Left renal cortex interstitium (tissue), 4 donors: ENCODE measurements at places on chromosomes 7 and 10. TPM values are rescaled to one million over a fixed set of nuclear protein-coding genes. Genes with fewer than 3 reads are reported as not detected.

DNA sequence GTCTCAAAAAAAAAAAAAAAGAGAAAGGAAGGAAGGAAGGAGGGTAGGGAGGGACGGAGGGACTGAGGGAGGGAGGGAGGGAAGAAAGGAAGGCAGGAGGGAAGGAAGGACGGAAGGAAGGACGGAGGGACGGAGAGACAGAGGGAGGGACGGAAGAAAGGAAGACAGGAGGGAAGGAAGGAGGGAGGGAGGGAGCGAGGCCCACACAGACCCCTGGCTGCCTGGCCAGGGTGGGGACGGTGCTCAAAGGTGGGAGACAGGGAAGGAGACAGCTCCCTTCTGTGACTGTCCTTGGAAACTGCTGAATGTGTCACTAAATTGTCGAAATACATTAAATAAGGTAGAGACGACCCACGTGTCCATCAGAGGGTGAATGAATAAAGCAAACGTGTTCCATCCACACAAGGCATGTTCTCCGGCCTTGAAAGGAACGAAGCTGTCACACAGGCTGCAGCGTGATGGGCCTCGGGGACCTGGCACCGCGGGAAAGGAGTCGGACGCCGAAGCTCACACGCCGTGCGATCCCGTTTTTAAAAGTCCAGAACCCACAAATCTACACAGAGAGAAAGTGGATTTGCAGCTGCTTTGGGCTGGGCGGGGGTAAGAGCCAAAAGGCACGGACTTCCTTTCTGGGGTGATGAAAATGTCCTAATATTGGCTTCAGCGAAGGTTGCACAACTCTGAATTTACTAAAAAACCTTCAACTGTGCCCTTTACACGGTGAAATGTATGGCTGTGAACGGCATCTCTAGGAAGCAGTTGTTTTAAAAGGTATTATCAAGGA lies 23.3 kb downstream of the ADAP1 start:
- no peak for DNase-seq

- DNase-seq, result no peak
Observed at GRCh38 chr7:2521341-2521745, 1.8 kb downstream of the LFNG start.

The HGF gene
- 1.9 TPM for polyA plus RNA-seq

The ITPRID1 gene
- polyA plus RNA-seq, result 0.04 TPM

The PAX4 gene
- polyA plus RNA-seq, result not detected

- DNase-seq, result no peak
Observed at GRCh38 chr10:7956508-7956907, 98.0 kb upstream of the GATA3 start.

The OLAH gene
- polyA plus RNA-seq, result 0.55 TPM

The COL1A2 gene
- polyA plus RNA-seq, result 817 TPM

The SAMD8 gene
- polyA plus RNA-seq, result 13.5 TPM

GRCh38 chr7:2309889-2310331 lies 4.3 kb downstream of the SNX8 start:
- DNase-seq, result no peak

The PRF1 gene
- 0.75 TPM for polyA plus RNA-seq

DNA sequence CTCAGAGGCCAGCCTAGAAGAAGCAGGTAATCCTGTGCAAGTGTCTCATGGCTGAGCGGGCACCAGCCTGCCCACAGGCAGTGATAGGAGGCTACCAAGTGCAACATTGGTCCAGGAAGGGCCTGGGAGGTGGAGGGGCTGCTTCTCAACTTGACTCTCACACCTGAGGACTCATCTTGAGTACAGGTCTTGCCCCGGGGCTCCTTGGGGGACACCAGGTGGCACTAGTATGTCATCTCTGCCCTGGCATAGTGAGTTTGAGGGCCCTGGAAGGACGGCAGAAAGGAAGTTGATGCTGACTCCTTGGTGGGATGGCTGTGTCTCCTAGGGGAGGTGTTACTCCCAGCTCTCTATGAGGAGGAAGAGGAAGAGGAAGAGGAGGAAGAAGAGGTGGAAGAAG lies 2.3 kb downstream of the CCDC136 start:
- no peak for DNase-seq

DNA sequence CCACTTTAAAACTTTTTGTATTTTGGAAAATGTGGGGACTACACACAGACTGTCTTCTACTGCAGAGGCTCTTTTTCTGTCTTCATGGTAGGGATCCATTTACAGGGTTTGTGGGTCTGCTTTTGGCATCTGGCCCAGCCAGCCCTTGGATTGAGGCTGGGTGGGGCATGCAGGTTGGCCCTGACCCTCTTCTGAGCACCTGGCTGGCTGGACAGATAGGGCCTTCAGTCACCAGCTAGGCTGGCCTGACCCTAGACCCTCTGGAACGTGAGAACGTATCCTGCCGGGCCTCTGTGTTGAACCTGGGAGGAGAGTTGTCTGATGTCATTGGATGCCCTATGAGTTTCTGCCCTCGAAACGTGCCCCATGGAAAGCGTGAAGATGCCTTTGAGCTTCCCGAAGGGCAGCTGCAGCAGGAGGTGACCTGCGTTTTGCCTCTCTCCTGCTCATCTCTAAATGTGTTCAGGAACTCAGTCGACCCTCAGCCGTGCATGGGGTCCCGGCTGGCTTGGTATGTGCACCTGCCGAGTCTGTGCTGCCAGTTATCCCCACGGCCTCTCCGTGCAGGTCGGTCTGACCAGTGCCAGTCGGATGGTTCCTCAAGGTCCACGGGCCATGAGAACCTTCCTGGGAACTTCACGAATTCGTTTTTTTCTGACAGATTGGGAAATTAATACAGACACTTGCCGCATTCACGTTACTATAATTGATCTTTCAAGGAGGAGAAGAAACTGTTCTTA lies 74.9 kb downstream of the MGMT start:
- no peak for DNase-seq

DNA sequence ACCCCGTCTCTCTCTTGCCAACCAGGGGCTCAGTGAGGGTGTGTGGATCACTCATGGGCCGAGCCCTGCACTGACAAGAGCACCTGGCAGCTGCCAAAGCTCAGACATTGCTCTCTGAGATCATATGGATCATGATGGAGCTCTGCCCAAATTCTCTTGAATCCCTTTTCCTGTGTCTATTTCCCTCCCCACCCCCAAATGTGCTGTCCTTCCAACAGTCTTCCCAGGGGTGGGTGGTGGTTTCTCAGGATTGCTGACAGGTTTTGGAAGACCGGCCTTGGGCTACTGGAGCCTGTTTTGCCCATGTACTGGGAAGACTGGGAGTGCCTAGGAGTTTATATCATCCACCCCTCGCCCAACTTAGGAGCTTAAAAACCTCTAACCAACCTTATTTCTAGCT lies 10.5 kb downstream of the ARHGAP22 start:
- DNase-seq, result no peak

GRCh38 chr7:38685851-38686250 lies 54.7 kb upstream of the AMPH start:
- no peak for DNase-seq

DNA sequence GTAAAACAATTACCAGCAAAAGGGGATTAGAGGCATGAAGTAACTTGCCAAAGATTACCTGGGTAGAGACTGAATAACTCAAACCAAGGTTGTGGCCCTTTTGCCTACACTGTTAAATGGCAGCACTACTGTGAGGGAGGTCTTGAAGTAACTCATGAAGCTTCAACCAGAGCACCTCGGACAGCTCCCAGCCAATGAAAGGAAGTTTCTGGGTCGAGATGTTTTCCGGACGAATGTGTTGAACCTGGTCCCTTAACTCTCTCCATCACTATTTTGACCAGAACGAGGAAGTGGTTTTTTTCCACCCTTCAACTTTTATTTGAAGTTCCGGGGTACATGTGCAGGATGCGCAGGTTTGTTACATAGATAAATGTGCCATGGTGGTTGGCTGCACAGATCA lies 133.6 kb upstream of the PRKCQ start:
- DNase-seq, result no peak

GRCh38 chr7:155948423-155948822 lies 136.2 kb upstream of the SHH start:
- no peak for DNase-seq

The CAMK2B gene
- polyA plus RNA-seq, result 2.4 TPM

- DNase-seq, result no peak
Observed at GRCh38 chr7:45970454-45970853, 49.4 kb upstream of the IGFBP3 start.

The ZMIZ2 gene
- polyA plus RNA-seq, result 50.5 TPM

- DNase-seq, result no peak
Observed at GRCh38 chr10:35501923-35502322, 103.2 kb upstream of the GJD4 start.
